ENCODE measurements at places on chromosomes 2 and 18.

DNA sequence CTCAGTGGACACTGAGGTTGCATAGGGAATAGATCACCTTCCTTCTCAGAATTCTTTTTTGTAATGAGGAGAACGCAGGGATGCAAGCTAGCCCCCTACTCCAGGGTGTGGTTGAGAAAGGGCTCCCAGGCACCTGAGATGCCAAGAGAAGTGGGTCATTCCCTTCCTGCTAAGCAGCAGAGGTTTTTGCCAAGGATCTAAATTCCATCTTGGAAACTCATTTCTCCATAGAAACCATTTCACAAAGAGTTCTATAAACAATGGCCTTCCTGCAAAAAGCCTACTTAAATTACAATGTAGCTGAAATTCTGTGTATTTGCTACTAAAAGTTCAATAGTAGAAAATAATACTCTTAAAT is 3.7 kb upstream of the PPP3R1 start:
- DNase-seq, result no peak

GRCh38 chr2:15688924-15689568 is 97.4 kb downstream of the DDX1 start:
- DNase-seq, result no peak

DNA sequence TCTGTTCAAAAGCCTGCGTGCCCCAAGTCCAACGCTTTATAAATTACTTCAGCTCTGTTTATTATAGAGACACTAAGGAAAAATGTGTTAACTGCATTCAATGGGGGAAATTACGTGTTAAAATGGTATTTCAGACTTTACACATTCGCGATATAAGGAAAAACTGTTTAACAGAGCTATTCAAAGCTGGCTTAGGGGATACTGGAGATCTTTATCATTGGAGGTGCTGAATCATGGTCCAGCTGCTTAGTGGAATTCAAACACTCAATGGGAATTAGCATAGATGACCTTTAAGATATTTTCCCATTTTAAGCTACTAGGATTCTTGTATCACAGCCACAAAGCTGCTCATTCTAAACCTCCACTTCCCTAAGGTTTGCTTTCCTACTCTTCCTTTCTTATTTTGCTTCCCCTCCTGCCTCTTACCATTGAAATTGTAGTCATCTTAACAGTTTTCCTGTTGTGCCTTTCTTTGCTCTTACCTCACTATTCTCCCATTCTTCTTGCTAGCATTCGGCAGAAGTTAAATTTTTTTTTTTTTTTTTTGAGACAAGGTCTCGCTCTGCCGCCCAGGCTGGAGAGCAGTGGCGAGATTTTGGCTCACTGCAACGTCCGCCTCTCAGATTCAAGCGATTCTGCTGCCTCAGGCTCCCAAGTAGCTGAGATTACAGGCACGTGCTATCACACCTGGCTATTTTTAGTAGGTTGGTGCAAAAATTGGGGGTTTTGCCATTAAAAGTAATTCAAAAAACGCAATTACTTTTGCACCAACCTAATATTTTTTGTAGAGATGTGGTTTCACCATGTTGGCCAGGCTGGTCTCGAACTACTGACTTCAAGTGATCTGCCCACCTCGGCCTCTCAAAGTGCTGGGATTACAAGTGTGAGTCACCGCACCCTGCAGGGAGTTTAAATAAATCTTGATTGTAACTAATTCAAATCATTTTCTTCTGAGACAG is 6.5 kb downstream of the SULT6B1 start:
- no peak for DNase-seq

DNA sequence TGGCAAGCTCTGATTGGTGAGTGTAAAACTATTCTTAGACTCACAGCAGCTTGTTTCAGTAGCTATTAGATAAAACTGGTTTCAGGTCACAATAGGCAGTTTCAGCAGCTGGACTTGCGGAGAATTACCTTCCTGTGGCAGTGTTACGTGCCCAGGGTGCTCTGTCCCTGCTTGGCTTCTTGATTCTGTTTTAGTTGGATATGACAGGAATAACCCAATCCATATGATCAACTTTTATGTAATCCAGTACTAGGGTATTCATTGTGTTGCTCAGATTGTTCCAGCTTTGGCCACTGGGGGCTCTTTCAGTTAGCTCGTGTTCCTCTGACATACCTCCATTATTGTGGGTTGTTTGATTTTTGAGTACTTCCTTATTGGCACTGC is 43.1 kb downstream of the INPP4A start:
- DNase-seq, result no peak

DNA sequence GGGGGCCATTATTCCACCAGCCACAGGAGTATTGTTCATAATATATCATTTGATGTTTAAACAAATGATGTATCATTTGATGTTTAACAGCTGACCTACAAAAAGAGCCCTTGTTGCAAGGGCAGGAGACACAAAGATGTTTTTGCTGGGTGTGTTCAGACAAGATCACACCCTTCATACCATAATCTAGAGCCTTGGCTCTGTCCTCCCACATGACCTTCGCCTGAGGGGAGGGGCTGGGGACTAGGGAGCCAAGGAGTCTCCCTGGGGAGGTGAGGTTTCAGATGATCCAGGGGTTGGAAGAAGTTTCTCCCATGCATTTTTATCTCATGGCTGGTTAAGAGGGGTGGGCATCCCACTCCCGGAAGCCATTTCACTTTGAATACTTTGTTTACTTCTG is 33.5 kb downstream of the CDC42EP3 start:
- no peak for DNase-seq

GRCh38 chr2:115070002-115070401 is 627.6 kb downstream of the DPP10 start:
- no peak for DNase-seq

DNA sequence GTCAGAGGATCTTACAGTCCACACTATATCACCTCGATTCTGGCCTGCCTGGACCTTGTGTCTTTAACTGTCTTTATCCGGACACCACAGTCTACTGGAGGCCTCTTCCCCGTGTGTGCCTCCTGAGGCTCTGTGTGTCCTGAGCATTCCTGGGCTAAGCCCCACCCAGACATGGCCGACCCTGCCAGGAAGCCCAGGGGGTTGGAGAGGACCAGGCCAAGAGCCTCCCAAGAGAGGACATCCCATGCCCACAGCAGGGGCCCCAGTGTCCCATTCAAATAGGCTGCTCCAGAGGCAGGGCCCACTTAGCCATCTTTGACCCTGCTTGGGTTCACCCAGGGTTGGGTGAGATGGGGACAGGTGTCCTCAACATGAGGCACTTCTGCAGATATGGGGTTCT is 84.7 kb upstream of the OTOS start:
- no peak for DNase-seq

DNA sequence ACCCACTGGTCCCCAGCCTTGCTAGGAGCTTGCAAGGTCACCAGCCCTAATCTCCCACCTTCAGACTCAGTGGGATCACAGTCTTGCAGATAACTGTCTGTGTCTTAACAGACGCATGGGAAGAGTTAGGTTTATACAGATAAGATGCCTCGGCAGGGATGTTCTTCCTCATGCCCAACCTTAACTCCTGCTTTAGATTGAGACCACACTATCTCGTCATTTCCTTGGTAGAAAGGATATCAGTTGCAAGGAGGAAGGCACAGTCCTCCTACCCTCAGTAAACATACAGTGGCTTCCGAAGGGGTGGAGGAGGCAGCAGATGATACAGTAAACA is 7.2 kb downstream of the NT5DC4 start:
- no peak for DNase-seq

- no peak for DNase-seq
Measured at GRCh38 chr18:49023271-49023937, 72.6 kb upstream of the SMAD7 start.

- DNase-seq, result no peak
Measured at GRCh38 chr2:27993402-27993787, 102.9 kb downstream of the BABAM2 start.

DNA sequence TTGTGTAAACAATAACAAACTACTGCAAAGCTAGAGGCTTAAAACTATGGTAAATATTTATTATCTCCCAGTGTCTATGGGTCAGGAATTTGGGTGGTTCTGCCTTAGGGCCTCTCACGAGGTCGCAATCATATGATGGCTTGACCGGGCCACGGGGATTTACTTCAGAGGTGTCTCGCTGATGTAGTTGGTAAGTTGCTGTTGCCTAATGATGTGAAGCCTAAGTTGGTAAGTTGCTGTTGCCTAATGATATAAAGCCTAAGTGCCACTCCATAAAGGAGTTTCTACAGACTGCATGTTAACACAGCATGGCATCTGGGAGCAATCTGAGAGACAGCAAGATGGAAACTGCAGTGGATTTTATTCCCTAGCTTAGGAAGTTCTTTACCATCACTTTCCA is 35.8 kb downstream of the FMNL2 start:
- DNase-seq, result no peak

GRCh38 chr2:30641765-30642345 is 165.4 kb downstream of the CAPN13 start:
- no peak for DNase-seq

- DNase-seq, result peak; percentile 46
Measured at GRCh38 chr2:99101697-99102096, 39.8 kb upstream of the C2orf15 start.

DNA sequence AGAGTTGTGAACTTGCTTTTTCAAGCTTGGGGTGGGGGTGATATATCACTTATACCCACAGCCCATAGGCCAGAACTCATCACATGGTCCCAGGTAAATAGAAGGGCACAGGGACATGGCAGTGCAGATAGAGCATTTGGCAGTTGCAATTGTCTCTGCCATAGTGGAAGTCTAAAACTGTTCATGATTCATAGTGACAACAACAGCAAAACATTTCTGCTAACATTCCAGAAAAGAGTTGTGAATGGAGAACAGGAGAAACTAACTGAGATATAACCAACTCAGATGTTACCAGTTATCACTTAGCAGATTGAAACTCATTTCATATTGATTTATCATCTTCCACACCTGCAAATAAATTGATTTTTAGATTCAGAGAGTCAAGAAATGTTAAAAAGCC is 278.6 kb upstream of the KYNU start:
- DNase-seq, result no peak

- DNase-seq, result peak; percentile 65
Measured at GRCh38 chr18:47050468-47050867, 15.0 kb upstream of the ELOA2 start.

DNA sequence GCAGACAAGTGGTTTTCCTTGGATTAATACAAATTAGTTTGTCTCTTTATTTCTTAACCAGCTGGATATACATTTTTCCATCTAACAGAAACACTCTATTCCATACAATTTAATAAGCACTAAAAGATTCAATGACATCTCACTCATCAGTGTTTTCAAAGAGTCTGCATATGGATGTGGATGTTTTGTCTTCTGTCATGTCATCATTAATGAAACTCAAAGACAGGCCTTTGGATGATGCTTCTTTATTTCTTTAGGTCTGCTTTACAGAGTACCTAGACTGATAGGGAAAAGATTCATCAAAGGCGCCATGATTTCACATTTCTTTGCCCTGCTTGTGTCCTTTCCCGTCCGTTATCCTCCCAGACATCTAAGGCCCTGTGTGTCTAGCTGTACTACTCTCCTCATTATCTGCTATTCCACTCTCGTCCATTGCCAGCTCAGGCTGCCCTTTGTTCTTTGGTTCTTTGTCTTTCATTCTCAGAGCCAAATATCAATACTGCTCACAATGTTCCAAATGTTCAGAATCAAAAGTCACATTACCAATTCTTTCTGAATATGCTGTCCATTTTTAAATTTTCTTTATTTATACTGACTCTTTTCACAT is 232.3 kb upstream of the CHAC2 start:
- peak; percentile 60 for DNase-seq

- no peak for DNase-seq
Measured at GRCh38 chr2:187395276-187396015, 52.6 kb downstream of the CALCRL start.

DNA sequence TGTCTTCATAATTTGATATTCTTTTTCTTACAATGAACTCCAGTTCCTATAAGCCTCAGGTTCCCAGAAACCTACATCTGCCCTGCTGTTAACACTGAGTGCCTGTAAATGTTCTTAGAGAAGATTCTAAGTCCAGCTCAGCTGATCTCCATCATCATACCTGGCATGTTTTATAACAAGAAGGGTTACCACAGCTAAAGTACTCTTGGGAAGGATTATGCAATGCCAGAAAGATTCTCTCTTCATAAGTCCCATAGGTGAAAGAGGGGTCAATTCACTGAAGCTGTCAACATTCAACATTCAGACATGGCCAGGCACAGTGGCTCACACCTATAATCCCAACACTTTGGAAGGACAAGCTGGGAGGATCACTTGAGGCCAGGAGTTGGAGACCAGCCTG is 31.3 kb upstream of the PTPN4 start:
- DNase-seq, result no peak

DNA sequence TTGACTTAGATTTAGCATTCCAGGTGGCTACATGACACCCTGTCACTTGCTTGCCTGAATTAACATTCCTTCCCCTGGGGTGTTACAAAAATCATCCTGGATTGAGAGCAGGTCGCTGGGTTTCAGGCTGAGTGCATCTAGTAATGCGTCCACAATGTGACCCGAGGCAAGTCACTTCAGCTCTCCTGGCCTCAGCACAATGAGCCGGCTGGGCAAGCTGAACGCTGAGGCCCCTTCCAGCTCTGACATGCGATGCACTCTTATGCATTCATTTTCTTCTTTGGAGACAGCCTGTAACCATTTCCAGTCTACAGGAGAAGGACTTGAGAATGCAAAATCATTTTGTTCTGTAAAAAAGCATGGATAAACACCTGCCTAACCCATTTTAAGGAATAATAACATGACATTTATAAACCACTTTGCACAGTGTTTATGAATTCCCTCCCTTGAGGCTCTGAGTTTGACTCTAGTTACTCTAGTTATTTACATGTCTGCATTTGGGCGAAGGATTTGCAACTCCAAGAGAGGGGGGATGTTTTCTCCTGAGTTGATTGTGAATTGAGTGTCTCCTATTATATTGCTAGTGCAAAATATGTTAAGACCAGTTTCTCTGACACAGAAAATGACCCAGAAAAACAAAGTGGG is 63.0 kb upstream of the CPO start:
- peak; percentile 20 for DNase-seq

DNA sequence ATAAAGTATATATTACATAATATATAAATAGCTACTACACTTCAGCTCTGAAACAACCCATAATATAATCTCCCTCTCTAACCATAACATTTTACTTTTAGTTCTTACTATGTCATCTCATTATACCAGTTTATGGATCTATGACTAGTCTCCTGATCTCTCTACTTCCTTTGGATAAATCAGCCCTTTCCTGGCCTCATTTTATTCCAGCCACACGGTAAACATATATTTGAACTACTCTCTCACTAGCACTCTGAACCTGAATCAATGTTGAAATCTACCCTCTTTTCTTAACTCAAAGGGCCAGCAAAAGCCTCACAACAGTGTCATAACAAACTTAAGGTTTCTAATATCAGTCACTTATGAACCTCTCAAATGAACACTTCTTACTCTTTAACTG is 62.6 kb downstream of the BAZ2B start:
- DNase-seq, result no peak

GRCh38 chr2:191740759-191741158 is 62.8 kb downstream of the NABP1 start:
- no peak for DNase-seq

GRCh38 chr18:4077721-4078120 is 377.4 kb downstream of the DLGAP1 start:
- DNase-seq, result no peak

- DNase-seq, result peak; percentile 60
Measured at GRCh38 chr2:172806493-172806892, 70.8 kb downstream of the RAPGEF4 start.

GRCh38 chr2:45567288-45567963 is 43.6 kb downstream of the SRBD1 start:
- DNase-seq, result no peak
